ENCODE measurements at places on chromosomes 4 and X.

- DNase-seq: no peak
Measured at GRCh38 chr4:54493862-54494261, 163.9 kb upstream of the KIT start.

DNA sequence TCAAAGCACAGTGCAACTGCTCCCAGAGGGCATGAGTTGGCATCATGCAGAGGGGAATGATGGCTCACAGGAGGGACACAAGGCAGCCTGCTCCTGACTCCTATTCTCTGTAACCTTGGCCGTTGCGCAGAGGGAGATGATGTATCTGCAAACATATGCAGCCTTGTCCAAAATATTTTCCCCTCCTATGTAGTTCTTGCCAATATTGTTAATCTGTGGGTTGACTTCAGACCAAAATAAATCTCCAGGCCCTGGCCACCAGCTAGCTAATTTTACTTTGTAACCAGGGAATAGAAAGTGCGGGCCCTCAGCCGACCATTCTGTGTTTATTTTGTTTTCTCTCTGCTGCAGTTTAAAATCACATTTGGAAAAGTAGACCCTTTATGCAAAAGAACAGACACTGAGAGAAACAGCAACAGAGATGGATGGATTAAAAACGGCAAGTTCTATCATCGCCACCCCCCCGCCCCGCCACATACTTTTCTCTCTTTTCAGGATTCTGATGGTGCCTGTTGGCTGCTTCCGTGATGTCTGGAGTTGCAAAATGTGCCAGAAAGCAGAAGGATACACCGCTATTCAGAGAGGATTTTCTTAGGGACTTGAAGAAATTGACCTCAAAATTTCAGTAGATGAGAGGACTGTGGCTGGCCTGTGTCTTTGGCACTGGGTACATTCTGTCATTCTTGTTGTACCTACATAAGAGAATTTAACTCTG, 185.3 kb upstream of the BCOR start:
- DNase-seq: no peak

GRCh38 chrX:48827654-48827968, 1.3 kb downstream of the ERAS start:
- no peak for DNase-seq

DNA sequence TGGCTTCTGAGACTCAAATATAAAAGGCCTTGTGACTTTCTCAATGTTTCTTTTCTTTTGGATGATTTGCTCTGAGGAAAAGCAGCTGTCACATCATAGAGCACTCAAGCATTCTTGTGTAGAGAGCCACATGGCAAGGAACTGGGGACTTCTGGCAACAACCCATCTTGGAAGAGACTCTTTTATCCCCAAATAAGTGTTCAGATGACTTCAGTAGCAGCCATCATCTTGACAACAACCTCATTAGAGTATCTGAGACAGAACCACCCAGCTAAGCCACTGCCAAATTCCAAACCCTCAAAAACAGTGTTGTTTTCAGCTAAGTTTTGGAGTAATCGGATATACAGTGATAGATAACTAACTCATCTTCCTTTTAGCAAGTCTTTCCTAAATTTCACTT, 1431.7 kb upstream of the IGFBP7 start:
- DNase-seq: no peak

GRCh38 chr4:48065587-48066052, 49.0 kb downstream of the NIPAL1 start:
- DNase-seq: no peak

DNA sequence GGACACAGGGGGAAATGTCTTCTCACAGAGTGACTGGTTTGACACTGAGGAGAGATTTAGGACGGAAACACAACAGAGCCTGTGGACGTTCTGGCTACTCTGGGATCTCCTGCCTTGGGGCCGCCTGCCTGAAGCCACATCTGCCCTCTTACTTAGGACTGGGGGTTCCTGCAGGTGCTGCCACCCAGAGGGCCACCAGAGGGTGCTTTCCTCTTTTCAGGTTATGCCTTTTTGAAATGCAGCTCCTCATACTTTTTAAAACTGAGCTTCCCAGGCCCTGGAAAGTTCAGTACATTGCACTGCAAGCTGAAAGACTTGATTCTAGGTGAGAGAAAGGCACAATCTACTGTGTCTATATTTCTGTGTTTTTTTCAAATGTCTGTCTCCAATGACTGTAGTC, 92.2 kb upstream of the PGRMC2 start:
- no peak for DNase-seq

DNA sequence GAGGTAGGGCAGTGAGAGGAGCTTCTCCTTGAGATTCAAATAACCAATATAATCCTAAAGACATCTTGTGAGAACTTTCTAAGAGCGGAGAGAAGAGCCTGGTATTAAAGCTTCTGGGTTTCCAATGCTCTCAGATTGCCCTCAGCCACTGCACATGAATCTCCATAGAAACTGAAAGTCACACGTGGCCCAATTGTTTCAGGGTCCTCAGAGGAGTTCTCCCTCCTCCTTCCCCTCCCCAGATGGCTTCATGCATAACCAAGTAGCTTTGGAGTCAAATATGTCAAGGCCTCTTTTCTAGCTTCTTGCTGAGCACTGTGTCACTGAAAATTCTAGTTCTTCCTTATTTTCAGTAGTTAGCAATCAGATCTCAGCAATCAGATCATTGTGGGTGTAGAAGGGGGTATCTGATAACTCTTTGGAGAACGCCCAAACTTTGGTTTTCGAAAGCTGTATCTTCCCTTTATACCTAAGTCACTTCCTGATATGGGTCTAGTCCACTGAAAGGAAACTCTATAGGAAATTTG, 2.2 kb downstream of the BTK start:
- DNase-seq: no peak

DNA sequence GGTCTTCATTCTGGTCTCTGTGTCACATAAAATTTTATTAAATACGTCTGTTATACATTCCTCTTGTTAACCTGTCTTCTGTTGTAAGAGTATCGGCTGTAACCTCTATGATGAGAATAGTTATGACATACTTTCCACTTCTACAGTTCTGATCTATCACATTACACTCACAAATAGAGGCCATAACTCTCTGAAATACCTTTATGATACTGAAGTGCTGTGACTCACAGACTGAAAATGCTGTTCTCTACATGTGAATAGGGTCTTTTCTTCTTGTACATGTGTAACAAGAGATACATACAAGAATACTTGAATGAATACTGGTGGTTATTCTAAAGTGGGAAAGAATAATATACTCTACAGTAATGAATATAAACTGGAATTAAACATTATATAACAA, 1047.6 kb downstream of the TECRL start:
- no peak for DNase-seq

DNA sequence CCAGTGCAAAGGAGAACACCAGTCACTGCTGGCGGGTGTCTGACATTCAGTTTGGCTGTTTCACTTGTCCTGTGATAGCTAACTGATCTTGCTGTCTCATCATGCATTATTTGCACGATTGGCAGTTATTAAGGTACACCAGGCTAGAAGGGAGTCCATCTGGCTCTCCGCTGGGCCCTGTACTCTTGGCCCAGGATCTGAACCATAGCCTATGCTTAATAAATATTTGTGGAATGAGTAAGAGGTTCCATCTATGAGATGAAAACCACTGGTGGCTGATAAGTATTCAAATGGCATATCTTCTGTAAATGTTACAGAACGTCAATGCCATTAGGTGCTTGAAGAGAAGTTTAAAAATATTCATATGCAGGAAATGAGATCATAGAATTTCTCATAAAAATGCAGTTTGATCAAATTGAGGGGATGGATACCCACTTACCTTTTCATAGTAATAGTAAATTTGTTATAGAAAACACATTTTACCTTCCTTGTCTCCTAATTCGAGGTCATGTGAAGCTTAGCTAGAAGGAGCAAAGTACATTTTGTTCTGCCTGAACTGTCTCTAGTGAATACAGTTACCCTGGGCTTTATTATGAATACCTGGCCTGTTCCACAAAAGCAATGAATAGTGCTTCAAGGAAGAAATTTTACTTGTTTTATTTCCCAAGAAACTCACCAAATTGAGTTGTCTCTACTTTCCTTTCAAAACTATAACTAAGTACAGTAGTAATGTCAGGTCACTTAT, 213.5 kb downstream of the CBR4 start:
- DNase-seq: no peak

DNA sequence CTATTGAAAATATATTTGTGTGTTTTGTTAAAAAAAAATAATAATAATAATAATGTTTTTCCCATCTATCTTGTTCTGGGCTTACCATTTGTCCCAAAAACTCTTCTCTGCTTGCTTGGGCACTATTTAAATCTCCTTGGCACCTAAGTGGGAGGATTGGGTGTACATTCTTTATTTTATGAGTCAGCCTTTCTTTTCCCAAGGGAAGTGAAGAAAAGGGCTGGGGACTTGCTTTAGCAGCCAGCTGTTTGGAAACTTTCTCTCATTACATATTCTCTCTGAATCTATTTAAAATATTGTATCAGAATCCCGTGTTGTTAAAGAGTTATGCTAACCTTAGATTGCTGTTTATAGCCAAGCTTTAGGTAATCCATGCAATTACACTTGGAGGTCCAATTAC, 2332.4 kb downstream of the ARAP2 start:
- no peak for DNase-seq

DNA sequence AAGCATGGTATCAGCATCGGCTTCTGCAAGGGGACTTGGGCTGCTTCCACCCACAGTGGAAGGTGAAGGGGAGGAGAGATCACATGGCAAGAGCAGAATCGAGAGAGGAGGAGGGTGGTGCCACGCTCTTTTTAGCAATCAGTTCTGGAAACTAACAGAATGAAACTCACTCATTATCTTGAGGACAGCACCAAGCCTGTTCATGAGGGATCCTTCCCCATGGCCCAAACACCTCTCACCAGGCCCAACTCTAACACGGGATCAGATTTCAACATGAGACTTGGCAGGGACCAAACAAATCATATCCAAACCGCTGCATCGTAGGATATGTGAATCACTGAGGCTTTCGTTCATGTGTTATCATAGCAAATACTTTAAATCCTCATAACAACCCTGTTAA, 125.5 kb downstream of the GPC3 start:
- DNase-seq: no peak

GRCh38 chrX:18441780-18442367, 16.5 kb downstream of the CDKL5 start:
- DNase-seq: no peak

DNA sequence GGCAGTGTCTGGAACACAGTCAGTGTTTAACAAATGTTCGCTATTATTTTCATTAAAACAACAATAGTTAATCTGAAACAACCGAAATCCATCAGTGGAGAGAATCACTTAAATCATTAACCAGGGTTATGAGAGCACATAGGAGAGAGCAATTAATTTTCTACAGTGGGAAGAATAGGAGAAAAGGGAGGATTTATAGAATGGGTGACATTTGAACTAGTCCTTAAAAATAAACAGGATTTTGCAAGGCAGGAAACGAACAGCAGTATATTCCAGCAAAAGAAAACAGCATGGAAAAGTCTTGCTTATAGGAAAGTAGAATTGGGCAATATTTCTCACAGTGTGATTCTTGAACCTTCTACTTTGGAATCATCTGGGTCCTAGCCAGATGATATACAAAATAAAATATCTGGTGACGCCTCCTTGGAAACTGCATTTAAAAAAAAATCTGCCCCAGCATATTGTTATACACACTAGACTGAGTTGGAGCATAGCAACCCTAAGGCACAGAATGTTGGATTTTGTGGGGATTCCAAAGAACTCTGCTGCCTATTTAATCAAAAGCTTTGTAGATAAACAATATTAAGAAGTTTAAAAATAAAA, 56.1 kb downstream of the INTS12 start:
- DNase-seq: no peak

GRCh38 chr4:83731609-83732008, 195.7 kb downstream of the GPAT3 start:
- no peak for DNase-seq

DNA sequence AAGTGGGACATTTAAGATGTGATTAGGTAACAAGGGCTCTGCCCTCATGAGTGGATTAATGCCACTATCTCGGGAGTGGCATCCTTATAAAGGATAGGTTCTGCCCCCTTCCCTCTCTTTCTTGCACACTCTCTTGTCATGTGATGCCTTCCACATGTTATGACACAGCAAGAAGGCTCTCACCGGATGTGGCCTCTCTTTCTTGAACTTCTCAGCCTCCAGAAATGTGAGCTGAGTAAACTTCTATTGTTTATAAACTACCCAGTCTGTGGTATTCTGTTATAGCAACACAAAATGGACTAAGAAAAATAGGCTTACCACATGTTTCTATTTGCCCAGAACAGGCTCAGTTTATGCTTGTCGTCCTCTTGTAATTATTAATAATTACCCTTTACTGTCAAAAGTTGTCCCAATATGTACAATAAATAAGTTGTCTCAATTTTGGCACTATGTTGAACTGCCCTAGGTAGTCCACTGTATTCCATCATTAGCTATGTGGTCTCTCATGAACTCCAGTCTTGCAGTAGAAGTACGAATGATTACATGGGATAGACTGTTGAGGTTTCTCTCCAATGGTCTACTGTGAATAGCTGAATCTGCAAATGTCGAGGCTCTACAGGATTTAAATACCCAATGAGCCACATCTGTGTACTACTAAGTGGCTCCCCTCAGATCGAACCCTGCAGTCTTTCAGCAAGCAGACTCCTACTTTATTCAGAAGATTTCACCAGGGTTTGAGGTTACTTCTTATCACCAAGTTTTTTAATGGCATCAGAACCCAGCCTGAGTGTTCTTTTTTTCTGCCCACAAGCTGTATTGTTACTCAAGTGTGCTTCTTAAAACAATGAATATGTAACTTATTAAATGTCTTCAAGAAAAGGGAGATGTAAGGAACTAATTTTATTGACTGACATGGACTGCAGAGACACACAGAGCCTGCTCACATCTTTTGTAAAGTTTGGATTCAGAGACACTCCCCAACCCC, 102.0 kb upstream of the LEF1 start:
- no peak for DNase-seq

DNA sequence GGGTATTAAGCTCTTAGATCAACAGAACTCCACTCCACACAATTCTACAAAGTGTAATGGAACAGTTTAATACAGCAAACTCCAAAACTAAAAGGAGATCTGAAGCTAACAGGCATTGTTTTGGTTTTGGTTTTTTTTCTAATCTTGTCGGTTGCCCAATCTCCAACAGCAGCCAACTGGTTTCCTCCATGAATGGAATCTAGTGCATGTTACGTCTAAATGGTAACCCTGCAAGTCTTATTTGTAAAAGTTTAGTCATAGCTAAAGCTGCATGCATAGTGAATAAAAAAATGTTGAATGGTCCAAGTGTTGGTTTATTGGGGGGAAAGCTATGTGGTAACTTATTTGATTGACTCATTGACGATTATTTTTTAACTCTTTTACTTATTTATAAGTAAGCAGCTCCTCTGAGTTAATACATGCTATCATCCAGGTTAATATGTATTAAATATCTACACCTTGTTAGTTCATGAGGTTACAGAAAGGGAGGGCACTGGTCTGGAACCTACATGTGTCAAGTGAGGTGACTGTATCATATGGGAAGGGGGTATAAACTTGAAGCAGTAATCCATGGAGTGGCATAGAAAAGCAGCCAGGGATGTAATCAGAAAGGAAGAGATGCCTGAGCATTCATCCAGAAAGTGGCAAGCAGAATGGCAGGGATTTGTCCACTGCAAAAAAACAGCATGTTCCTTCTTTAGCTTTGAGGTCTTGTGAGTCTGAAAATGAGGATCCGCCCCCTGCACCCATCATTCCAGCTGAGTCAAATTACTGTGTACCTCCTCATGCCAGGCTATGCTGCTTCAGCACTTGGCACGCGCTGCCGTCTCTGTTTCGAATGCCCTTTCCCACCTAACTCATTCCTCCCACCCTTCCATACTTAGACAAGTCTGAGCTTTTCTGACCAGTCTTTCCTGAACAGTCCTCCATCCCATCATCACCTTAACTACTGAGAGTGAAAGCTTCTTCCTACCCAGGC, 81.7 kb downstream of the PDGFC start:
- DNase-seq: no peak

GRCh38 chr4:26871611-26872010, 11.0 kb downstream of the STIM2 start:
- no peak for DNase-seq
